NCI-H1930 (cell line): ENCODE measurements at places on chromosomes 2 and 18.

DNA sequence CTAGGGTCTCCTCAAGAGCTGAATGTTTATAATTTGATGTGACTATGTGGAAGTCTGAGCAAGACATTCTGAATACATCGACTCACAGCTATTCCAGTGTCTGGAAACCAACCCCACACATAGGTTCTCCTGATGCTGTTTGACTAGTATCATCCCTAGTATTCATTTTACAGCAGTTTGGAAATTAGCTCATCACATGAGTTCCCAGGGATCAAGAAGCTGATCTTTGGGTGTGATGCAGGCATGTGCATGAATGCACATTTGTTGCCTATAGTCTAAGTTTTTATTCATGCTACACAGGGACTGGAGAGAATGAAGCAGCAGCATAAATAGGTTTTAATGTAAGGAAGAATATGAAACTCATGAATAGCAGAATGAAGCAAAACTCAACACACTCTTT is 284.3 kb upstream of the SPRED2 start:
- no peak for DNase-seq

GRCh38 chr2:209451209-209451834 is 27.5 kb downstream of the MAP2 start:
- DNase-seq = no peak

GRCh38 chr18:43160509-43160908 is 45.0 kb upstream of the RIT2 start:
- no peak for DNase-seq

- no peak for DNase-seq
Observed at GRCh38 chr2:74751981-74752851, 81.7 kb upstream of the HK2 start.

GRCh38 chr18:35267809-35268208 is 22.2 kb downstream of the ZSCAN30 start:
- no peak for DNase-seq

DNA sequence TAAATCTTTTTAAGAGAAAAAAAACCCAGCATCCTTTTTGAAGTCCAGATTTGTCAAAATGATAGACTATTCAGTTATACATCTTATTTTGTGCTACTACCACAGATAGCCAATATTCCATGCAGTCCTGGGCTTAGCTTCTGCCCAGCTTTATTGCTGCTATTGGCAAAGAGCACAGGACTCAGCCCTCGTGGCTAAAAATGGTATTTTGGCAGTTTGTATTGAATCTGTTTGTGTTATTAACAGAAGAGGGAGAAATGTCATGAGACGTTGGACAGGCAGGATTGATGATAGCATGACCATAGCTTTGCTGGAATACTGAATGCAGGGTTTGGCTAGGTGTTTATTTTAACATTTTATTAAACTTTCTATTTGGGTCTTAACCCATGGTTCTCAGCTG is 19.4 kb downstream of the ELAC1 start:
- no peak for DNase-seq

DNA sequence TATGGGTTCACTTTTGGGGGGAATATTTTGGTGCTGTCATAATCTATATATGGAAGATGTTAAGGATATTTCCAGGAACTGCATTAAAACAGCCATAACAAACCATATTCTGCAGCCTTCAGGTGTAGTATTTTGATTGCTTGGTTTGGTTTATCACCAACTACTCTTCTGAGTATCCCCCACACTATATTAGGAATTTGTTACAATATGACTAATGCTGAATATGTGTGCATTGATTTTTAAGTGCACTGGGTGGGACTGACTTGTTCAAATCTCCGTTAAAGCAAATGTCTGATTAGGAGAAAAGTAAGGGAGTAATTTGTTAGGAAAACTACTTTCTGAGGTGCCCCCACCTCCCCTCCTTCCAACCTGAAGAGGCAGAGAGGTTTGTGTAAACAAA is 47.7 kb downstream of the SPTBN1 start:
- DNase-seq = no peak

GRCh38 chr2:241390301-241391206 is 34.5 kb downstream of the FARP2 start:
- DNase-seq = no peak

- DNase-seq = no peak
Observed at GRCh38 chr18:21803495-21803894, 62.9 kb downstream of the MIB1 start.

DNA sequence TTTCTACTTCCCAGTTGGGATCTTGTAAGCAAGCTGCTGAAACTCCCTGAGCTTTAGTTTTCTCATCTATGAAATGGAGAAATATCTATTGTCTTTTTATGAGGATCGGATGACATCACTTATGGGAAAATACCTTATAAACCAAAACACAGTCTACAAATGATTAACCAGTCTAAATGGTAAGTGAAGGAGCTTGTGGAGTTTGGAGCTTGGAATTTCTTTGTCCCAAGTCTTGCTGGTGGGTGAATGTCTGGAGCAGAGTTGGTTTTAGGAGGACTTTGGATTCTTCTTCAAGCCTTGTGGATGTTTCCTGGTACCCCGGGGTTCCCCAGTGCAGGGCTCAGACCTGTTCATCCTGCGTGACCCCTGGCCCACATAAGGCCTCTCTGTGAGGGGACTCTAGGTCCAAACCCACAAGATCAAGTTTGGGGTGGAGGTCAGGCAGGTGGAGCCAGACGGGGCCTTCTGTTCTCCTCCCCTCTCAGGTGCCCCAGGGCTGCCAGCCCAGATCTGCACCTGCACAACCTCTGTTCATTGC is 43.2 kb downstream of the FOSL2 start:
- no peak for DNase-seq

DNA sequence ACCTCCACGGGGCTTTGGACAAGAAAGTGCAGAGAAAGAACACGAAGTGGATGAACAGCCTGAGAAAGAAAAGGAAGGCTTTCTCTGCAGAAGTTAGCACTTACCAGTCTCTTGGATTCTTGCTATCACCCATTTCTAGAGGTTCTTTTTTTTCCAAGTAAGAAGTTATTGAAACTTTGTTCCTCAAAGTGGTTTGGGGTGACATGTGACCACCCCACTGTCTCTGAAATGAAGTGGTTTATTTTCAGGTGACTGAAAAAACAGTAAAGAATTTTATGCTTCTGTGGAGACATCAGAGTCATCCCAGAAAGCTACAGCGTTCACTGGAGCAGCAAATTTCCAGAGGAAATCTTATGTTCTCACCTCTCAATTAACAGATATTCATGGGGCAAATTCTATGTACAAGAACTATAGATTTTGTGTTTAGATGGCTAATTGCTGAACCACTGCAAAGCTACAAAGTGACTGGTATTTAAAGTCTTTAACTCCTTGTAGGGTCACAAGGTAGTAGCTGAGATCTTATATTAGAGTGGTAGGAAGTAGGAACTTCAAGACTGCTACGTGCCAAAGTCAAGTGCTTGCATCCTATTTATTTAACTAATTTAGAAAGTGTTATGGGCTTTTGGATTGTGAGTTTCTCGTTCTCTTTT is 267.5 kb downstream of the TGIF1 start:
- no peak for DNase-seq

DNA sequence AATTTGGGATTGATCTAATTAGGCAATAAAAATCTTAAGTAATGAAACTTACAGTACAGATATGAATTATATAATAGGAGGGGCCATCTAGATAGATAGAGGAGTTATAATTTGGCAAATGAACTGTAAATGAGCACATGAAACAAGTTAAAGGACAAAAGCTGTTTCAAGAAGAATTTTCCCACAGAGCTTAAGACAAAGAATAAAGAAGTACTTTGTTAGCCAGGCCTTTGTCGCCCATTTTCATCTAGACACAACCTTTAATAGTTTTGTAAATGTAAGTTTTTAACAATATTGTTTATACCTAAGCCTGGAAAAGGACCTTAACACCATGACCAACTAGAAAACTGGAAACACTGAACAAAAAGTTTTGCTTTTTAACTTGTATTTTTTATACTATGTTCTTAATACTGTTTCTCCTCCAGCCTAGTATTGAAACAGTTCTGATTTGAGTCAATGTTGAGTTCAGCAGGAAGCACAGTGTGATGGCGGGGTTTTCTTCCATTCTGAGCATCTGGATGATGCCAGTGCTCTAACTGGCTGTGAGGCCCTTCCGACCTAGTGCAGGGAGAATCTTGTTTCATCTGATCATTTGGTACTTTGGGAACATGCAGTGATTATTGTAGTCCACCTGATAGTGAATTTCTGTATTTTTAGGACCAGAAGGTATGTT is 37.6 kb downstream of the FARP2 start:
- no peak for DNase-seq

- no peak for DNase-seq
Observed at GRCh38 chr2:36616947-36617346, 19.0 kb upstream of the FEZ2 start.

DNA sequence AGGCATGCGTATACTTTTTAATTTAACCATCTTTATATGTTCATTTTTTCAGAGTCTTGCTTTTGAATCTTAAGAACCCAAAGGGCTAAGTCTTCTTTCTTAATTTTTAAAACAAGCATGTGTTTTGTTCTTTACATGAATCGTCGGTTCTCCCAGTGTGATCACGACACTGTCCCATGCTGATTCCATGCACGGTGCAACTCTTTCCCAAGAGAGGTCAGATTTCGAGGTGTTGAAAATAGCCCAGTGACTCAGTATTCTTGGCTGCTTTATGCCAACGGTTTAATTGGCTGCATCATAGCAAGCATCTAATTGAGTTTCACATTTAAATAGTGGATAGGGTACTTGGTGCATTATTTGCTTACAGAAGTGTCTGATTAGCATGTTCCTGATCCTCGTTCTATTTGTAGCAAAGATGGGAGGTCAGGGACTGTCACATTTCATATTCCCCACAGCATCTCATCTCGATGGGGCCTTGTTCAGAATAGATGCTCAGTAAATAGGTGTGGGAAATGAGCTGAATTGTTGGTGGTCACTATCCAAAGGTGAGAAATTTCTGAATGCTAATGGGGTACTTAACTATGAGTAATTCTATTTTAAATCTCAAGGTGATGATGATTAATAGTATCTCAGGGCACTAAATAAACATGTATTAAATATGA is 2.8 kb downstream of the NPAS2 start:
- no peak for DNase-seq

DNA sequence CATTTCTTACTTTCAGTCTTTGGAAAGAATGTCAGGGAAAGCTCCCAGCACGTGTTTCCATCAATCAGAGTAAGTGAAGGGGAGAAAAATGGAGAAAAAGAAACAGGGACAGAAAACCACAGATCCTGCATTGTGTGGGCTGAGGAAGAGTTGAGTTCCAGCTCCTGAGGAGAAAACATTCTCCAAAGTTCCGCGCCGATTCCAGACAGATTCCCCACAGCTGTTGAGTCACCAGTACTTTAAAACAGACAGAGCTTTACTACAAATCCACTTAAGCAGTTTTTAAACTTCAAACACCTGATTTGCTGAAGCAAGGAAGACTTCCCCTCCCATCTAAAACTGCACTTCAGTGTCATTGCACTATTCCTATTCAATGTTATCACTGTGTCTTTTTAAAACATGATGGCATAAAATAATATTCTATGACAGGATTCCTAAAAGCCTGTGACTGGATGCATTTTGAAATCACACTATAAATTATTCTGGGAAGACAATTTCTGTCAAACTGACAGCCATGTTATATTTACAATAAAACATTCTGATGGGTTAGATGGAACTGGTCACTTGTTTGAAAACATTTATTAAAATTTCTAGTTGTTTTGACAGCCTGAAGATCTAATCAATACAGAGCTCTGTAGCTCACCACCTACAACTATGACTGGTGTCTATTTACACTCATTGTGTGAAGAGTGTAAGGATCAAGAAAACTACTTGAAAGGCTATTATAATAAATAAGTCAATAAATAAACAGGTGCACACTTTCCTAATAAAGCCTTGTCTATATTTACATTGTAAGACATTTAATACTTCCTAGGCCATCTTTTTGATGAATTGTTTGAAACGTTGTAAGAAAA is 40.9 kb downstream of the TCF4 start:
- peak; percentile 35 for DNase-seq

DNA sequence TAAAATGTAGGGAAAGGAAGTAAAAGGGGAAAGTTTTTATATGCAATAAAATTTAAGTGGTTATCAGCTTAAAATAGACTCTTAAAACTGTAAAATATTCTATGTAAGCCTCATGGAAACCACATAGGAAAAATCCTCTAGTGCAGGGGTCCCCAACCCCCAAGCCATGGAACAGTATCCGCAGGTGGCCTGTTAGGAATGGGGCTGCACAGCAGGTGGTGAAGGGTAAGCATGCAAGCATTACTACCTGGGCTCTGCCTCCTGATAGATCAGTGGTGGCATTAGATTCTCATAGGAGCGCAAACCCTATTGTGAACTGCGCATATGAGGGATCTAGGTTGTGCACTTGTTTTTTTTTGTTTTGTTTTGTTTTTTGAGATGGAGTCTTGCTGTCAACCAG is 1409.3 kb upstream of the CDH2 start:
- no peak for DNase-seq

GRCh38 chr2:17758118-17758517 is 4.2 kb downstream of the GEN1 start:
- DNase-seq = no peak

- DNase-seq = no peak
Observed at GRCh38 chr2:25241452-25241851, 73.1 kb upstream of the POMC start.

DNA sequence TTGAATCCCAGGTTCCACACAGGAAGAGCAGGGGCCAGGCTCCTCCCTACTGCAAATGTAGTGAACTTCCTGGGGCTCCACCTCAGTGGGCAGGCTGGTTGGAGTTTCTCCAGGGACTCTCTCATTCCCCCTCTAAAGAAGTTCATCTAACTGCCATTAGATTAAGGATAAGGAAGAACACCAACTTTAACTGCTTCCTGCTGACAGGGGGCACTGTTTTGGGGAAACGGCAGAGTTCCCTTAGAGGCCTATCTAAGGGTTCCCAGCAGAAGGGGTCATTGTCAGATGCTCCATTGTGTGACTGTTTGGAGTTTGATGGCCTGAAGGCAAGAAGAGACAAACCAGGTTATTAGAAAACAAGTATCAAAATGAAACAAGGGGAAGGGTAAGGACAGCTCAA is 2159.7 kb upstream of the PIK3C3 start:
- no peak for DNase-seq

GRCh38 chr18:76507830-76508385 is 12.9 kb upstream of the ZNF516 start:
- no peak for DNase-seq

GRCh38 chr2:190572246-190572645 is 37.7 kb upstream of the NEMP2 start:
- no peak for DNase-seq
